BE2C (cell line): ENCODE measurements at places on chromosomes 3 and 15.

- DNase-seq, result no peak
Observed at GRCh38 chr3:71579326-71579934, 4.1 kb downstream of the FOXP1 start.

DNA sequence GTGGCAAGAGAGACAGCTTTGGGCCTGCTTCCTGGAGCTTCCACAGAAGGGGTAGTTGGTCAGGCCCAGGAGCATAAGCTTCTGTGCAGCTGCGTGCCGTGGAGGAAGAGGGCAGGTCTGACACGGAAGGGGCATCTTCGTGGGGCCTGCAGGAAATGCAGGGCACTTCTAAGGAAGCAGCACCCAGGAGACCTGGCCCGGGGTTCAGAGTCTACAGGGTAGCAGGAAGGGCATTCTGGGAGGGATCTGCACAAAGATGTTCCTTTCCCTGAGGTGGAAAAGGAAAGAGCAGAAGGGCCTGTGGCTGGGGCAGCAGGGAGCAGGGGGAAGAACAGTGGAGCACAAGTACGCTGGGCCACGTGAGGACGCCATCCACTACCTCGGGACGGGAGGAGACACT lies 85.1 kb downstream of the DNAJB8 start:
- no peak for DNase-seq

DNA sequence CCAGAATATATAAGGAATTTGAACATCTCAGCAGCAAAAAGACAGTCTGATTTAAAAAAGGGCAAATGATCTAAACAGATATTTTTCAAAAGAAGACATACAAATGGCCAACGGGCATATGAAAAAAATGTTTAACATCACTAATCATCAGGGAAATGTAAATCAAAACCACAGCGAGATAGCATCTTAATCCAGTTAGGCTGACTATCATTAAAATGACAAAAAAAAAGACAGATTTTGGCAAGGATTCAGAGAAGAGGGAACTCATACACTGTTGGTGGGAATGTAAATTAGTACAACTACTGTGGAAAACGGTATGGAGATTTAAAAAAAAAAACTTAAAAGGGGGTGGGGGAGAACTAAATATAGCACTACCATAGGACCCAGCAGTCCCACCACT lies 47.9 kb downstream of the RNF13 start:
- DNase-seq, result no peak

DNA sequence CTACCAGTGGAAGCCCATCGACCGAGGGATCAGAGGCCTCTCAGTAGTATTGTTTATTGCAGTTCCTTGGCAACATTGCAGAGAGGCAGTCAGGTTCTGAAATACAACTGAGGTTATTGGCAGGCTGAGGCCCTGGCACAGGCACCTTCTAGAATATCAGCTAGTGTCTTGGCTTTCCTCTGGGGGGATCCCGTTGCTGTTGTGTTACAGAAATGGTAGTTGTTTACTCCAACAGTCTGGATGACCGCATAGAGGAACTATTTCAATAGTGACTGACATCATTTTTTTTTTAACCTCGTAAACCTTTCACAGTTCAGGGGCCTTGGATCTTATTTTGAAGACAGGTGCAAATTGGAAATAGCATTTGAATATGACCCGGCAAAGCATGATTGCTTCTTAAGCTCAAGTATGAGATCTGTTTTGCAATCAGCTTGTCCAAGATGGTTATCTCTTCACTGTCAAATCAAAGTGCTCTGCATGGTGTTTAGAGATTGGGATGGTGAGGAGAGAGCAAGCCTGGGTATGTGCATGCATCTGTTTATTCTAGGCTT lies 63.9 kb downstream of the PGPEP1L start:
- no peak for DNase-seq

DNA sequence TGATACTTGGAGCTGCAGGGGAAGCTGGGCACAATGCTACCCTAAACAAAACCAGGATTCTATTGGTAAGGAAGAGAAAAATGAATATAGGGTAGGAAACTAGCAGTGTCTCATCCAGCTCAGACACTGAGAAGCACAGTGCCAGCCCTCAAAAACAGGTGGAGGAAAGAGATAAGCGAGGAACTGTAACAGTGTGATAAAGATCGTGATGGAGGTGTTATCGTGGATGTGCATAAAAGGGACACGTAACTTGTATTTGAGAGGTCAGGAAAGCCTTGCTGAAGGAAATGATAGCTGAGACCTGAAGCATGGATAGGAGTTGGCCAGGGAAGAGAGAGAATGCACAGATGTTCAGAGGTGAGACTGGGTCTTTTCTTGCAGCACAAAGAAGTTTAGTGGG lies 27.4 kb downstream of the MIX23 start:
- no peak for DNase-seq

DNA sequence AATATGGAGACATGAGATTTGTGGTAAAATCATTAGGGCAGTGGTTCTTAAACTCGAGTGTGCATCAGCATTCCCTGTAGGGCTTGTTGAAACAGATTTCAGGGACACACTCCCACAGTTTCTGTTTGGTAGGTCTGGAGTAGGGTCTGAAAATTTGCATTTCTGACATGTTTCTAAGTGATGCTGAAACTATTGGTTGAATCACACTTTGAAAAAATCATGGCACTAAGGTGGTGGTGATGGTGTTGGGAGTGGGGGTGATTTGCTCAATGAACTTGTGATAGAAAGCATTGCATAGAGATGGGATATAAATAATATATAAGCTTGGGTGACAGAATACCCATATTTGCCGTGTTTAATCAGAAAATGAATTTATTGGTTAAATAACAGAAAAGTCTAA lies 11.3 kb downstream of the MITF start:
- DNase-seq, result no peak

DNA sequence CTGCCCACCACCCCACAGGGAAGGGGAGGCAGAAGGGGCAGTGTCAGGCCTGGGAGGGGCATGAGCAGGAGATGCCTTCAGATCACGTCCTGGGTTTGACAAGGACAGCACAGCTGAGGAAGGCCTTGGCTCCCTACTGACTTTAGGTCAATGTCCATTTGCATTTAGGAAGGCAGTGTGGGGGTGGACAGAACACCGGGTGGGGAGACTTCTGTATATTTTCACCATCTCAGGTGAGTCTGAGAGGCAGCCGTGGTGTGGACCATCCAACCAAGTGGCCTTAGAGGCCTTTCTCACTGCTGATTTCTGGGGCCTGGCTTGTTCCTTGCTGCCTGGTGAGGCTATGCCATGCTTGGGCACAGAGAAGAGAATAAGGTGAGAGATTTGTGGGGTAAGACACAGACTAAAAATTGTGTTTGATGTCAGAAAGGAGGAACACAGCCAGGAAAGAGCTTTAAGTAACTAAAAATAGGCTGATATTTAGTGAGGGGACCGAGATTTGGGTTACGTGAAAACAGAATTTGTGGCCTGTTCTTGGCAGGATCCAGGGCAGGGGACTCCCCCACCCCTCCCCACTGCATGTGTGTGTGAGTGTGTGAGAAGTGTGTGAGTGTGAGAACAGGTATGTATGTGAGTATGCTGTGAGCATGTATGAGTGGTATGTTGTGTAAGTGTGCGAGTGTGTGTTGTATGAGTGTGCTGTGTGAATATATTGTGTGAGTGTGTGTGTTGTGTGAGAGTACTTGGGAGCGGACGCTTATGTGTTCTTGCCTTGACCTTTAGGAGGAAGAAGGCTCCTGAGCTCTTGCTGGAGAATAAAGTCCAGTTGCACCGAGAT lies 11.8 kb upstream of the PLA2G4E start:
- no peak for DNase-seq

DNA sequence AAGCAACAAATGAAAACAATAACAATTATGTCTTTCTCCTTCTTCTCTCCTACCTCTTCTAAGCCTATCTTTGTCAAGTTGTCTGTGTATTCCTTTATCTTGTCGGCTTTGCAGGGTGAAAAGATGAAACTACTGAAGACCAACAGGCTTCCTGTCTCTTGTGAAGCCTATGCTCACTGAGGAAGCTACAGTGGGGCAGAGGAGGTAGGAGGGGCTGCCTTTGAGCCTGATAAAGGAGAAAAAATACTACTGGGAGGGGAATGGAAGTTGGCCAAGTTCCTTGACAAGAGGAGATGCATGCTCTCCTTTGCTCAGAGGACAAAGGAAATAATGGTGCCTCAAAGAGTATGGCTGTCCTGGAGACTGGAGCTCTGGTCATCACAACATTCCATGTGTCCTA lies 92.0 kb downstream of the IGSF11 start:
- no peak for DNase-seq

DNA sequence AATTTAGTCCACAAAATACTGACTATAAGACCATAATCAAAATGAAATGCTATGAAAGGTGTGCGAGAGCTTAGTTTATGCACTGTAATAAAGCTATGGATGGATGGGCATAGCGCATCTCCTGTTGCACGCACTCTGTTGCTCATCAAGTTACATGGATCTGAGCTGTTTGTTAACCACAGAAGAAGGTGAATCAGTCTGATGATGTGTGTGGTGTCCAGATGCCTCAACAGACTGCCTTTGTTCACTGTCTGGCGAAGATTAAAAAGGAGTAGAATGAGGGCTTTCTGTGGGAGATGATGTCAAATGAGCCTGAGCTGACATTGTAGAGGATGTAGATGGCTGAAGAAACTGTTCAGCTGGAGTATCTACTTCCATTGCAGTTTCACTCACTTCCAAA lies 36.1 kb downstream of the NSMCE3 start:
- DNase-seq, result no peak

GRCh38 chr15:67240235-67241131 lies 14.0 kb downstream of the AAGAB start:
- DNase-seq, result peak; percentile 16

GRCh38 chr3:172530101-172530561 lies 6.9 kb upstream of the TNFSF10 start:
- no peak for DNase-seq

DNA sequence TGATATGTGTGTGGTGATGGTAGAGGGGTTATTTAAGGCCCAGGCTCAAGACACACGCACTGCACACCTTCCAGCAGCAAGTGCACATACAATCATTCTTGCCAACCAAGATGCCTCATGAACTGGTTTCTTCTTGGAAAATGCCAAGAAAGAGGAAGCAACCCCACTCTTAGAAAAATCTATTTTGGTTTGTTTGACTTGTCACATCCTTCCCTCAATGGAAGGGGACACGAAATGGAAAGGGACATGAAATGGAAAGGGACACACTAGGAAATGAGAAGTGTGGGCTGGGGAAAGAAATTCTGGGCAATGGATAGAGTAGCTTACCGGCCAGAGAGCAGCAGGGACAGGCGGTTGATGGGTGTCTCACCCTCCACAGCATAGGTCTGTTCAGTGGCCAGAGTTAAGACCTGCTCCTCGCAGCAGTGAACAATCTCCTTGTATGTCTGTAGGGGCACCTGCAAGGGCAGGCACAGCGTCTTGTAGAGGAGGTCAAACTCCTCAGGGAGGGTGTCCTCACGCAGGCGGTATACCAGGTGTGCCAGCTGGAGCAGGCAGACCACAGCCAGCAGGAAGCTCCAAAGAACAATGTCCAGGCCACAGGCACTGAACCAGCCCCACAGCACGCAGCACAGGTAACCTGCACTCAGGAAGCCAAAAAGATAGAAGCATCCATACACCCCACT lies 640 bp downstream of the POPDC2 start:
- no peak for DNase-seq

- no peak for DNase-seq
Observed at GRCh38 chr3:125067225-125067624, 11.4 kb upstream of the HEG1 start.

DNA sequence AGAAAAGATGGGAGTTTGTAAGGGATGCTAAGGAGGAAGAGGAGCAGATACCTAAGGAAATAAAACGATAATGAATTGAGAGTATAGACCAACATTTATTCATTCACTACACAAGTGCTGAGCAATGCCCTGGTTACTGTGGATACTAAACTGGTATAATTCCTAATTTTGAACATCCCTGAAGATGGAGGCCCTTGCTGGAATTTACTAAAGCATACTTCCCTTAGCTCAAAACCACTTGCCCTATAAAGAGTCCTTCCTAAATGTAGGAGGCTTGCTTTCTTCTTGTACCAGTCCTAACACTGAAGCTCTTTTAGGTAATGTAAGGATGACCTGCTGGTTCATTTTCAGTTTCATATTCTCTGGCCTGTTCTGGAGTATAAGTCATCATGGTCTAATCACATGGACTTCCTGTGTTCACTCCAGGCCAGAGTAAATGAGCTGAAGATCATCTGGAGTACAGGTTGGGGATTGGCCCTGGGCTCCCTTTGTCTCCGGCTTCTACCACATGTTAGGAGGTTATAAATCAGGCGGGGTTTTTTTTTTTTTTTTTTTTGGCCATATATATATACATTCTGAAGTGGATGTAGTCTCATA lies 40.1 kb upstream of the MTMR10 start:
- DNase-seq, result no peak

DNA sequence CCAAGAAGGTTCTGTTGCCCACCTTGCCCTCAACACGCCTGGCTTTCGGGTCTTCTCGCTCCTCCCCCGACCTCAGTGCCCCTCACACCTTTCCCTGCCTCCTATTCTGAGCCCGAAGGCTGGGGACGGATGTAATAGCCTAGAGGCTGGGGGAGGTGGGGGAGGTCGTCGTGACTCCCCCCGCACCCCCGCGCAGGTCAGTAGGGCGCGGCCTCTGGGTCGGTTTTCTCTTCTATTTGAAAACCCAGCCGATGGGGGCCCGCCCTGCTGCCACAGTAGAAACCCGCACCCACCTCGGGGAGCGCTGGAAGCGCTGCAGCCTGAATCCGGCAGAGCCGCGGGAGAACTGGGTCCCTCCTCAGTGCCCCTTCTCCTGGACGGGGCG lies 1.0 kb upstream of the RBPMS2 start:
- no peak for DNase-seq

GRCh38 chr3:134640378-134640777 lies 10.4 kb downstream of the KY start:
- DNase-seq, result no peak

DNA sequence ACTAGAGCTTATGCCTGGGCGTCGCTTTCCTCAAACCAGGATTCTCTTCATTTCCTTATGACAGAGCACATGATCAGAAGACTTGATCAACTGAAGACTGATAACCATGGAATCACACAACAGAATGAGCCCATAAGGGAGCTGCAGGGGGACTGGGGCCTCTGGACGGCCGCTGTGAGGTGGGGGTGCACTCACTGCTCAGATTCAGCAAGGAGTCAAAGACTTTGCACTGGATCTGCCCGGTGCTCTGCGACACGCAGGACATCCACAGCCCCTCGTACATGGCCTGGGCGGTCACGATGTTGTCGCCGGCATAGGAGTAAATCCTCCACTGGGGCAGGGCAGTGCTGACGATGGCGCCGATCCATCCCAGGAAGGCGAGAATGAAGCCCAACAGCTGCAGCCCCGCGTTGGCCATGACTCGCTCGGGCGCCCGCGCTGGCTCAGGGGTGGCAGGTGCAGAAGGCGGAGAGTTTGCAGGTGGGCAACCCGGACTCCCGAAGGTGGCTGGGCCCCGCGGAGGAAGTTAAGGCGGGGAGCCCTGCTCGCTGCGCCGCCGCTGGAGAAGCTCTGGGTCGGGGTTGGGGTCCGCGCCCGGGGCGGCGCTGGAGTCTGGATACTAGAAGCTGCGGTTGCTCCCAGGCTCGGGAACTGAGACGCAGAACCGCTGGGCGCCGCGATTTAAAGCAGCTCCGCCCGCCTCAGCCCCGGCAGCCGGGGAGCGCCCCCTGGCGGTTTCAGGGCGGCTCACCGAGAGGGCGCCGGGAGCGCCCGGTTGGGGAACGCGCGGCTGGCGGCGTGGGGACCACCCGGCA lies at the start of gene CLDN1:
Gene CLDN1, minus strand, starts transcription at position 658 of the 815 bp plus-strand sequence. Its CDS starts 240 bp downstream, at position 418.
- DNase-seq, result peak; percentile 83

- no peak for DNase-seq
Observed at GRCh38 chr3:165259541-165260193, 63.5 kb upstream of the SLITRK3 start.
